Motor neuron (in vitro differentiated cells): ENCODE measurements at places on chromosomes 12 and 14.

DNA sequence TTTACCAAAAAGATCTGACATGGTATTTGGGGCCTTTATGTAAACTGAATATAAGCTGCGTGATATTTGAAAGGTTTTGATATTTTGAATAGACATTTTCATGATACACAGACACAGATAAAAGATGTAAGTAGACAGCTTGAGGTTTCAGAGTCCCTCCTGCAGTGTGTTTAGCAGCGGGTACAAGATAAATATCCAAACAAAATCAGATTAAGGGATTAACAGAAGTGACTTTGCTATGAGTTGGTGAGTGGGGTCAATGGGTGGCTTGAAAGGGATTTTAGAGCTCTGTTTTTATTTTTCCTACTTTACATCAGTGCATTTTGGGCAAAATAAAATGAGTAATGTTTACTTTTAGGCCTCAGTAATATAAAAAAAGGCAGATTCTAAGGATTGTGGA is 84.1 kb downstream of the IGF1 start:
- no peak for ATAC-seq

- peak; percentile 67 for ATAC-seq
These were observed 13.3 kb downstream of the SLC15A4 start for GRCh38 chr12:128810182-128811127.

- no peak for ATAC-seq
These were observed 39.5 kb upstream of the DACT1 start for GRCh38 chr14:58598028-58598803.

DNA sequence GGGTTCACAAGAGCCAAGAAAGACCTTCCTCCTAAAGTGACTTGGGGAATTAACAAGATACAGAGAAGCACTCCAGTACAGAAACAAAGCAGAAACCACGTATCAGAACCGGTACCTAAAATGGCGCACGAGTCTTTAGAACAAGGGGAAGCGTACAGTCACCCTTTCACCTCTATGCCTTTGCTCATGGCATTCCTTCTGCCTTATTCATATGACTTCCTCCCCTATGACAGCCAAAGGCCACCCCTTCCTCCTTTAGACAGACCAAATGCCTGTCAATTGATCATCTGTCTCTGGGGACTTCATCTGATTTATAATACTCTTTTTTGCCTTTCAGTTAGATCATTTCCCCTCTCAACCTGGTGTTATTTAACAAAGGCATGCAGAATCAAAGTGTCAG is 89.5 kb upstream of the OSBPL8 start:
- ATAC-seq: no peak

DNA sequence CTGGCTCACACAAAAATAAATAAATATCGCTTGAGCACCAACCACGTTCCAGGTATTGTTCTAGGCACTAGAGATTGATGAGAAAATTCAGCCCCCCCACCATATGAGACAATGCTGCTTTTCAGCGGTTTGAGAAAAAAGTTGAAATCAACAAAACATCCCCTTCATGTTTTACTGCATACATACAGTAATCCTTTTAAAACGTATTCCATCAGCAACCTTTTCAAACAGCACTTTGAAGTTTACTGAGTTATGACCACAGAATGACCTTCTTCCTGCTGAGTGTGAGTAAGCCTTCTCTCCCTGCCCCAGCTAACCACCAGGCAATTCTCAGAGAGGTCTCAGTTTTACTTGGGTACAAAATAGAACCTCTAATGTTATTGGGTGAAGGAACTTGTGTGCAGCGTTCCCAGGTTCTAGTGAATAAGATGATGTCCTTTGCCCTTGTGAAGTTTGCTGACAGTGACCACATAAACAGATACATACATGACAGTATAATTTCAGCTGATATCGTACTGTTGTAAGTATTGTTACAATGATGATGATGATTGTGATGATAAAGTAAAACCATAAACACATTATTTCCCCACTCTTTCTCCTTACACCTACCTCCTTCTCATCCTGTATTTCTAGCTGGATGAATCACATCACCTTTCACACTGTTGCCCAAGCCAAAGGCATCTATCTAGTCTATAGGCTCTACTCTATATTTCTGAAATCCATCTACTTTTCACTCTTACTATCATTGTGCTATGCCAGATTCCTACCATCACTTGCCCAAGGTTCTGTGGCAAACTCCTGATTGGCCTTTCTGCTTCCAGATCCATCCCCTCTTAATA is 124.4 kb upstream of the KRR1 start:
- ATAC-seq: peak; percentile 73

DNA sequence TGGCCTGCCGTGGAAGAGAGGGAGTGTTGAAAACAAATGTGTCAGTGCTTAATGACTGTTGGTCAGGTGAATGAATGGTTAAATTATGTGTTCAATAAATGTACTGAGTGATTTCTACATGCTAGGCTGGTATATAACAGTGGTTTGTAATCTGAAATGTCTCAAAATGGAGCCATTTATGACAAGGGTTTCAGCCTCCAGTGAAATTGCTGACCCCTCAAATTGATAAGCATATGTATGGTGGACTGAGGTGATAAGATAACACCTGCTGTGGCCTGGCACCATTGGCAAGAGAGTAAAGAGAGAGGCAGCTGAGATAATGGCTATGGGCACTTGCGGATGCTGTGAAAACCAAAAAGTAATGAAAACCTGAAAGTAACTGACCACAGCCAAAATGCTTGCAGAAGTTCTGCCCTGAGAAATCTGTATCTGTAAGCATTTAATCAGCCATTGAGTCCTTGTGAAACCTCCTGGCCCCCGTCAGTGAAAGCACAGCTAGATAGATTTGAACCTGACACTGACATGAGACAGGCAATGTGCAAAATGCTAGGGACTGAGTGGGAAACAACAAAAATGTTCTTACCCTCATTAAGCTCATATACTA is 1.4 kb upstream of the BCAT1 start:
- ATAC-seq: no peak

DNA sequence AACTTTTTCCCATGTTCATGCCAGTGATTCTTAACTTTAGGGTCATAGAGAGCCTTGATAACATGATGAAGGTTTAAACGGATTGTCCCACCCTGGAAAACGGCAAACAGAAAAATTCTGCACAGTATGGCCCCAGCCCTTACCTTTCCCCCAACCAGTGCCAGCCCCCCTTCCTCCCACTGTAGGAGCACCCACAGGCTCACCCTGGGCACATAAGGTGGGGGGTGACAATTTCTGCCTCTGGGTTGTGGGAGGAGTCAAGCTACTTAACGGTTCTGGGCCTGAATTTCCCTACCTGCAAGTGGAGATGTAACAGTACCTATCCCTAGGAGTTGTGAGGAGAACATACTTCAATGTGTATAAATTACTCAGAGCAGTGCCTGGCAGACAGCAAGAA is 18.0 kb downstream of the XRCC3 start:
- no peak for ATAC-seq

GRCh38 chr12:130163461-130164215 is 1.4 kb downstream of the FZD10 start:
- ATAC-seq: no peak

- no peak for ATAC-seq
These were observed 31.6 kb downstream of the MOAP1 start for GRCh38 chr14:93153121-93153520.

GRCh38 chr14:101069228-101069549 is 165.7 kb upstream of the RTL1 start:
- no peak for ATAC-seq

- no peak for ATAC-seq
These were observed 6.2 kb downstream of the ANKRD13A start for GRCh38 chr12:110005319-110005973.

GRCh38 chr12:97140355-97140754 is 233.3 kb downstream of the NEDD1 start:
- no peak for ATAC-seq

DNA sequence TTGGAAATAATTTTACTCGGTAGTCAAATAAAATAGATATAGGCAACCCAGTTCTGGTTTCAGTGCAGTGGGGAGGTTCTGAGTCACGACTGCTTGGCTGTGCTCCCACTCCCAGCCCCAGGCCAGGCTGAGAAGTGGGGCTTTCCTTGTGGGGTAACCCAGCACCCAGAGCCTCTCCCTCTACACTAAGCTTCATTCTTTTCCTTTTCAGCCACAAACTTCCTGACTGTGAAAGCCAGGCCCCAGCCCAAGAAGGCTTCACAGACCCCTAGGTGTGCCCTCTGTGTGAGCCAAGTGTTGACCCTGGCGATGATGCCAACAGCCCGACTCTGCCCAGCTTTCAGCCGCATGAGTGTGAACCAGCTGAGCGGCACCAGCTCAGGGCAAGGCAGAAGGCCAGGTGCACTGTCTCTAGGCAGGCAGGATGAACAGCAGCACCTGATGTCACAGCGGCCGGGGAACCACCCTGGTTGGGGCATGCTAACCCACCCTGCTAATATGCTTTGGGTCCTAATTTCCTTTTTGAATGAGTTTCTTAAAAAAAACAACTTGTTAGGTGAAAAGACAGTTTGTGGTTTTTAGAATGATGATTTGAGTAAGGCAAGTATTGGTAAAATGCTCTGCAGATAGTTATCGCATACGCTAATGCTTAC is 42.2 kb upstream of the ATP23 start:
- no peak for ATAC-seq

DNA sequence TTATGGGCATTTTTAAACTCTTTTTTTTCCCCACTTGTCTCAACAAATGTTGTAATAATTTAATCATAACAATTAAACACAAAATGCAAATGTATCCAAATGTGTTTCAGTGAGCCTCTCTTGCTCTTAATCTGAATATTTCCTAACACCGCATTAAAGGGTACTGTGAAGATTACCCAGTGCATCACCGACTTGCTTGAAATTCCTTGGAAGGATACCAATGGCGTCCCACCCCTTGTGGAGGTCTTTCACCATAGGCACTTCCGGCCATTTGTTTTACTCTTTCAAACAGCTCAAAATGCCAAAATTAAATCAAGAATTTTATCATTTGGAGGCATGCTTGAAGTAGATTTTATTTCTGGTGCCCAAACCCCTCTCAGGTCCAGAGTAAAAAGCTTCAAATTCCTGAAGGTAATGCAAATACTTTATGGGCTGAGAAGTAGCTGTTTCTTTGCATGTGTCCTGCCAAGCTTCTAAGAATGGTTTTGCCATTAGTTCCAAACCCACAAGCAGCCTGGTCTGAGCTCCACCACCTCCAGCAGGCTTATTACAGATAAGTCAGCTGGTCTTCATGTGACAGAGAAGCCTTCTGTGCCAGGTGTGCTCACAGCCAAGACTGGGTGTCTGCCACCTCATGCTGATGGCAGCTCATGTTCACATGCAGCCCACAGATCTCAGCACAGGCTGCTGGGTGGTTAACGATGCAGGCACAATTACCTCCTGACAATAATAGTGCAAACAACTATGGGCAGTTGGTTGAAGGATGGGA is 16.4 kb upstream of the NUDT4 start:
- ATAC-seq: no peak

- ATAC-seq: no peak
These were observed 129.7 kb downstream of the GLT1D1 start for GRCh38 chr12:128982933-128983332.

GRCh38 chr14:104304451-104305351 is 166.3 kb downstream of the KIF26A start:
- ATAC-seq: no peak

DNA sequence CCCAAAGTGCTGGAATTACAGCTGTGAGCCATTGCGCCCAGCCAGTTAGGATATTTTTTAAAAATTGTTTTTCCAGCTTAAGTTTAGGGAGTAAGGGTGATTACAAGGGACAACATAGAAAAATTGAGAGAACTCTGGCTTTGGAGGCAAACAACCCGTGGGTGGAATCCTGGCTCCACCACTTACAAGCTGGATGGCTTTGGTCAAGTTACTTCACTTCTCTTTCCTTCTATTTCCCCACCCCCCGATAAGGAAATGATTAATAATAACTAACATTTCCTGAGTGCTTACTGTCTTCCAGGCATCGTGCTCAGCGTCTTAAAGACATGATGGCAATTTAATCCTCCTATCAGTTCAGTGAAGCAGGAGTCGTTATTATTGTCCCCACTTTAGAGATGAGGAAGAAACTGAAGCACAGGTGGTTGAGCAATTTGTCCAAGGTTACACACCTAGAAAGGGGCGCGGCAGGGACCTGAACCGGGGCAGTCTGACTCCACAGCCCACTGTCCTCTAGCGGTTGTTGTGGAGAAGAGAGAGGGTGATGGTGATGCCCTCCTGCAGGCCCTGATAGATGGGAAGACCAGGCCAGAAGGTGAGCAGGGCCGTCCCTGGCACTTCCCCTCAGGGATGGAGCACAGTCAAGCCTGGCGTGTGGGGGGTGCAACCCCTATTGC is 16.7 kb upstream of the FAIM2 start:
- ATAC-seq: no peak

GRCh38 chr12:42902001-42902400 is 312.5 kb upstream of the PRICKLE1 start:
- no peak for ATAC-seq

DNA sequence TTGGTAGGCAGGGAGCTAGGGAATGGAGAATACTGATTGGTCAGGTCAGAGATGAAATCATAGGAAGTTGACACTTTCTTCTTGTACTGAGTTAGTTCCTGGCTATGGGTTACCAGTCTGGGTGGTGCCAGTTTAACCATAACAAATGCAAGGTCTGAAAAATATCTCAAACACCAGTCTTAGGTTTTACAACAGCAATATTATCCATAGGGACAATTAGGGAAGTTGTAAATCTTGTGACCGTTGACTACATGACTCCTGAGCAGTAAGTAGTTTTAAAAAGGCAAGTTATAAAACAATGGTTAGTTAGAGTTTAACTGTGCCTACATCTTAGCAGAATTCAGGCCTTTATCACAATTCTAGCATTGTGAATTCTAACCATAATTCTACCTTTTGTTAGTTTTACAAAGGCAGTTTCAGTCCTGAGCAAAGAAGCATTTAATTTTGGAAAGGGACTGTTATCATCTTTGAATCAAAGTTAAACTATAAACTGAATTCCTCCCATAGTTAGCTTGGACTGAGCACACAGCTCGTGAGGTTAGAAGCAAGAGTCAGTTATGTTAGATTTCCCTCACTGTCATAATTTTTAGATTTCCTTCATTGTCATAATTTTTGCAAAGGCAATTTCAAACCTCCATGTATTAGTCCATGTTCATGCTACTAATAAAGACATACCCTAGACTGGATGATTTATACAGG is 19.7 kb upstream of the MON2 start:
- no peak for ATAC-seq
